ENCODE measurements at places on chromosomes 5 and 9.

DNA sequence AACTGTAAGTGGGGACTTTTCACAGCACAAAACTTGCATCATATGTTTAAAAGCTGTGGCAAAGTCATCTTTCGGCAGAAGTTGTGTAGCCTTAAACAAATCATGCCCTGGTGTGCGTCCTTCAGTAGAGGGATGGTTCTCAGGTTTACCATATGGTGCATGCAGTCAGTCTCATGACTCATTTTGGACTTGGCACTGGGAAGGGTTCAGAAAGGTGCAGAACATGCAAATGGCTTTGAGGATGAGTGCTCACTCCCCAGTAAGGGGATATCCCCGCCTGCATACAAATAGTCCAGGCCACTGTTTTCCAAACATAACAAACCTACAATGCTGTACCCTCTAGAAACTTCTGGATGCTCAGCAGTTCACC lies 260.3 kb downstream of the NDUFS4 start:
- DNase-seq = no peak
- no peak overlapping the region for H3K27ac ChIP-seq
- H3K36me3 ChIP-seq = no peaks in the 10 kb centered on the region
- H3K4me1 ChIP-seq = no peaks in the 10 kb centered on the region
- H3K27me3 ChIP-seq = no peaks in the 10 kb centered on the region

- no peaks in the 10 kb centered on the region for H3K36me3 ChIP-seq
- H3K27me3 ChIP-seq = no peaks in the 10 kb centered on the region
- DNase-seq = no peak
- H3K4me1 ChIP-seq = no peaks in the 10 kb centered on the region
- H3K27ac ChIP-seq = no peak overlapping the region
- H3K4me3 ChIP-seq = no peak overlapping the region
Observed at GRCh38 chr9:18366184-18366583, 107.8 kb upstream of the ADAMTSL1 start.

DNA sequence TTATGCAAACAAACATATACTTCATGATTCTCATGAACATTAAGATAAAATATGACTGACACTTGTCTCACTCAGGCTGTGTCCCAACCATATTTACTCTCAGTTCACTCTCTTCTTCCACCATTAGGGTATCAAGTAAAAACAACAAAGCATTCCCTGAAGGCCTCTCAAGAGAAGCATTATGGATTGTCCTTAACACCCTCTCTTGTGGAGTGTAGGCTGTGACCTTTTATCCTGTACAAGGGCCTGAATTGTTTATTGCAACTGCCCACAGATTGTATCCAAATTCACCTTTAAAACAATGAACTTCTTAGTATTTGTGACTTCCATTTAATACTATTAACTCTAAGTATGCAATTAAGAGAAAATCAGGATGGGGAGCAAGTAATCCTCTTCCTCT lies 78.1 kb downstream of the RICTOR start:
- H3K4me3 ChIP-seq = no peak overlapping the region
- H3K27me3 ChIP-seq = no peaks in the 10 kb centered on the region
- H3K4me1 ChIP-seq = no peaks in the 10 kb centered on the region
- no peaks in the 10 kb centered on the region for H3K36me3 ChIP-seq
- DNase-seq = no peak
- no peak overlapping the region for H3K27ac ChIP-seq

GRCh38 chr9:124812441-124812876 lies 35.5 kb downstream of the OLFML2A start:
- no peaks in the 10 kb centered on the region for H3K36me3 ChIP-seq
- H3K4me1 ChIP-seq = no peaks in the 10 kb centered on the region
- DNase-seq = no peak
